ENCODE measurements at places on chromosomes 2 and 18. TPM values are rescaled to one million over a fixed set of nuclear protein-coding genes. Genes with fewer than 3 reads are reported as not detected.

The DUSP2 gene
- 0.32 TPM for total RNA-seq

The MLPH gene
- total RNA-seq: 225 TPM

The SPEG gene
- total RNA-seq: 12.6 TPM

The WNT10A gene
- total RNA-seq: 0.06 TPM

The ALPI gene
- total RNA-seq: not detected

The SLC30A3 gene
- total RNA-seq: 3.3 TPM

Data from A549 treated with dexamethasone at 1 μM for 4 hours (cell line).